HFFc6 (cell line): ENCODE measurements at places on chromosomes 3 and 15.

DNA sequence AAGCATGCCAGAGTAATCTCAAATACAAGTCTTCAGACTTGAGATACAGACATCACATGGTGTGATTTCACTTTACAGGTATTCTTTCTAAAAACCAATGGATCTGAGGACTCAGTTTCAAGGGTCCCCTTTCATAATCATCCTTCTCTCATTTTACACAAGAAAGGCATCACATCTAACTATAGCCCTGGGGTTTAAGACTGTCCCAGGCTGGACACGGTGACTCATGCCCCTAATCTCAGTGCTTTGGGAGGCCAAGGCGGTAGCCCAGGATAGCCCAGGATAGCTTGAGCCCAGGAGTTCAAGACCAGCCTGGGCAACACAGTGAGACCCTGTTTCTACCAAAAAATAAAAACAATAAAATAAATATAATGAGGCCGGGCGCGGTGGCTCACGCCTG, 36.4 kb downstream of the UBP1 start:
- DNase-seq = no peak

- no peak for DNase-seq
Measured at GRCh38 chr3:11532931-11533391, 110.8 kb downstream of the VGLL4 start.

- no peak for DNase-seq
Measured at GRCh38 chr15:41908736-41909461, 15.0 kb upstream of the SPTBN5 start.

GRCh38 chr3:125428216-125428830, 53.2 kb upstream of the ZNF148 start:
- DNase-seq = no peak

GRCh38 chr3:63726656-63727055, 74.2 kb downstream of the SNTN start:
- DNase-seq = no peak

DNA sequence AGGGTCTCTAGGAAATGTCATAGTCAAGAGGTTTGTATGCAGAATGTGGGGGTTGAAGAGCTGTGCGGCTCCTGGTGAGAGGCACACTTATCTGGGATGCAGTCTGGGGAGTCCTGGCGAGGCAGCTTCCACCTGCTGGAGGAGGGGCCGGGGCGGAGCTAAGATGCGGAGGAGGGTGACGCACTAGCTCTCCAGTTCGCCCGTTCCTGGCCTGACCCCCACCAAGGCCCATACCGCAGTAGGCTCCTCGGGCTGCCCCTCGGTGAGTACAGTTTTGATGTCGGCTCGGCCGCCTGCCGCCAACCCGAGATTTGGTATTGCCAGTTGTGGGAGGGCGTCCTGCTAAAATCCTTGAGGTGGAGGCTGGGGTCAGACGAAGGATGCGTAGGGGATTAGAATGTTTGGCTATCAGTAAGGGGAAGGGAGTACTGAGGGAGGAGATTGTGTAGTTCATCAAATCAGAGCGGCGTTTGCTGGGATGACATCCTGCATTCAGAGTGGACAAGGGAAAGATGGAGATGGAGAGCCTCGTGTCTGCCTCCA, at the start of gene SCG5:
Gene SCG5, plus strand, starts transcription at position 194 of the 543 bp plus-strand sequence. CDS start 1,883 bp downstream, outside the sequence.
- no peak for DNase-seq

DNA sequence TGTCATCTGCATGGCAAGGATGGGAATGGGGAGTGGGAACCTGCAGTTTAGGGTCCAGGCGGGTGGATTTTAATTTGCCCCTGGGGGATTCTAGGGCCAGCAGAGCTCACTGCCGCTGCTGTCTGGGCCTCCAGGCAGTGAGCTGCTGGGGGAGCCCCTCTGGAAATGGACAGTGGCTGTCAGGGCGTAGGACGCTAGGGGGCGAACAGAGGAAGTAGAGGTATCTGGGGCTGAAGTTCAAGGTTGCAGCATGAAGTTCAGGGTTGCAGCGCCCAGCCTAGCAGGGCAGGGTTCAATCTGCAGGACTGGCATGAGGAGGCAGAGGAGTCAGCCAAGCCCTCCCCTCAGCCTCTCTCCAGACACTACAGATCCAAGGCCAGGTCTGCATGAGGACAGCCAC, 49.5 kb downstream of the APBA2 start:
- DNase-seq = no peak

DNA sequence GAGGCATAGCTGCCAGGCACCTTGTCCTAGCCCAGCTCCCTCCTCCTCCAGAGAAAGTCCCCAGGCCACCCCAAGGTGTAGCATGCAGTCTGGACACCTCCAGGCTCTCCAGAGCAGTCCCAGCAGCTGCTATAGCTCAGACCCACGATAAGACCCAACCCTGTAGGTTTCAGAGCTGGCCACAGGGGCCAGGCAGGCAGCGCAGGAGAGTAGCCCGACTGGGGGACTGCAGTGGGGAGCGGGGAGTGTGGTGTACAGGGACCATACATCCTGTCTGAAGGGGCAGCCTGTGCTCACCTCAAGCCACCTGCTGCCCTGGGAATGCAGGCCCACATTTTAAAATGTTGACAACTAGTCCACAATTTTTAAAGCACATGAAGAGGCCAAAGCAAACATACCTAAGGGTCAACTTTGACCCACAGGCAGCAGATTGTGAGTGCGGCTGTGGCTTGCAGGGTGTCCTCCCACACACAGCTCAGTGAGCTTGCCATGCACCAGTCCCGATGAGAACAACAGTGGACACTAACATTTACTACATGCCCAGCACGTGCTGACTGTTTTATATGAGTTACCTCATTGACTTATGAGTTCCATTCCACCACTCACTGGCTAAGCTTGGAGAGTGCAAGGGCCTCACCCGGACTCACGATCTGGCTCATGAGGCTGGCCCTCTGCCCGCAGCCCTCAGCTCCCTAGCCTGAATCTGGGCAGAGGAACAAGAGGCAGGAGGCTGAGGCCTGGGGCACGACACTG, 81.4 kb downstream of the DNAJB8 start:
- DNase-seq = peak; percentile 85

DNA sequence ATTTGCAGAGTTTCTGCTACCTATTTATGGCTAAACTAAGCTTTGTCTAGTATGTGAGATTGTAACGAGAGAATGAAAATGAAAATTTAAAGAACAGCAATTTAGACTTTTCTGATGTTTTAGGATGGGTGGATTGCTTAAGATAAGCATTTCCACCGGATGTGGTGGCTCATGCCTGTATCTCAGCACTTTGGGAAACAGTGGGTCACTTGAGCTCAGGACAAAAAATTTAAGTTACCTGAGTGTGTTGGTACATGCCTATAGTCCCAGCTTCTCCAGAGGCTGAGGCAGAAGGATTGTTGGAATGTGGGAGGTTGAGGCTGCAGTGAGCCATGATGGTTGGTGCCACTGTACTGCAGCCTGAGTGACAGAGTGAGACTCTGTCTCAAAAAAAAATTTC, 3.3 kb downstream of the PPP4R2 start:
- DNase-seq = no peak

GRCh38 chr3:106065831-106066230, 197.0 kb upstream of the CBLB start:
- DNase-seq = no peak

GRCh38 chr3:144229330-144229729, 257.7 kb downstream of the DIPK2A start:
- no peak for DNase-seq
